ENCODE measurements at places on chromosomes 12 and 14.

DNA sequence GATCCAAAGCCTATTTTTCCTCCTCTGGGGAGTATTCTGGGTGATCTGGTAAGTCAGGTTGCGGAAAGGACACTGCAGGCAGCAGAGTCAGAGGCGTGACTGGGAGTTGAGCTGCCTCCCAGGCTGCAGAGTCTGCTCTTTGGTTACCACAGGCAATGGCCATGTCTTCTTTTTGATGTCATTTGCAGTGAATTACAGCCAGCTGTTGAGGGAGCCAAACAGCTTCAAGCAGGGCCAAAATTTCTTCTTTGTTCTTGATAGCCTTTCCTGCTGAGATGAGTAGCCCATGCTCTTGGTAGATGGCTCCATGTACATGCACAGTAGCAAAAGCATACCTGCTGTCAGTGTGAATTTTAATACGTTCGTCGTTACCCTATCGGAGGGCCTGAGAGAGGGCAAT is 116.6 kb upstream of the PZP start:
- DNase-seq = no peak

GRCh38 chr14:20197459-20197858 is 6.8 kb downstream of the OR11G2 start:
- no peak for DNase-seq

DNA sequence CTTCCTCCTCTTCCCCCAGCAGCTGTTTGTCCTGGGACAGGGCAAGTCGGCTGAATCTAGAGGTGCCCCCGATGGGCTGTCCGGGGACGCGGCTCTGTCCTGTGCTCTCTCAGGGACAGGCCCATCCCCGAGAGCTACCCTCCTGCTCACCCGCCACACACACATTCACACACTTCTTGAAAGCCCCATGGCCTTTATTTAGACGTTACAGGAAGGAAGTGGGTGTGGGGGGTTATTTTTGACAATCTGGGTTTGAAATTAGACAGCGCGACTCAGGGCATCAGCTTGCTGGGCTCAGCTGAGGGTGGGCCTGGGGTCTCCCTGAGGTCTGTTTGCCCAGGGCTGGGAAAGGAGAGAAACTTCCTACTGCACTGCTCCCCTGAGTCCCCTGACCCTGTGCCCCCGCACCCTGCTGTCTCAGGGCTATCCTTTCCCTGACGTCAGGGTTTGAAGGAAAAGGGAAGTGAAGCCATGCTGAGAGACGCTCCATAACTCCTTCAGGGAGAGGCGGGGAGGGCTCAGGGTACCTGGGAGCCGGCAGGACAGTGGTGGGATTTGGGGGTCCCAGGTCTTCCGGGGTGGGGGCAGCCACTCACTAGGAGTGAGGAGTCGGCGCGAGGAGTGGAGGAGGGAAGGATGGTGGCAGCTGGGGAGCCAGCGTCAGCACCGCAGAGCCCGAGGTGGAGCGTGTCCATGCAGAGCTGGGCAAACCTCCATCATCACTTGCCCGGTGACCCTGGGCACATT is 8.1 kb downstream of the PTPN6 start:
- DNase-seq = no peak

GRCh38 chr14:24274101-24274543 is 2.7 kb upstream of the RABGGTA start:
- DNase-seq = no peak

DNA sequence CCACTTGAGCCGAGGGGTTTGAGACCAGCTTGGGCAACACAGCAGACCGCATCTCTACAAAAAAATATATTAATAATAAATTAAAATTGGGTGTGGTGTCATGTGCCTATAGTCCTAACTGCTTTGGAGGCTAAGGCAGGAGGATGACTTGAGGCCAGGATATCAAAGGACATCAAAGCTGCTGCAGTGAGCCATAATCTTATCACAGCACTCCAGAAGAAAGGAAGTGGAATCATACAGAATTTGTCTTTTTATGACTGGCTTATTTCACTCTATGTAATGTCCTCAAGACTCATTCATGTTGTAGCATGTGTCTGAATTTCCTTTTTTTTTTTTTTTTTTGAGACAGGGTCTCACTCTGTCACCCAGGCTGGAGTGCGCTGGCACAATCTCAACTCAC is 43.9 kb upstream of the NUDT4 start:
- DNase-seq = no peak

- DNase-seq = no peak
These were observed 1.4 kb downstream of the PLXNC1 start for GRCh38 chr12:94149781-94150239.

DNA sequence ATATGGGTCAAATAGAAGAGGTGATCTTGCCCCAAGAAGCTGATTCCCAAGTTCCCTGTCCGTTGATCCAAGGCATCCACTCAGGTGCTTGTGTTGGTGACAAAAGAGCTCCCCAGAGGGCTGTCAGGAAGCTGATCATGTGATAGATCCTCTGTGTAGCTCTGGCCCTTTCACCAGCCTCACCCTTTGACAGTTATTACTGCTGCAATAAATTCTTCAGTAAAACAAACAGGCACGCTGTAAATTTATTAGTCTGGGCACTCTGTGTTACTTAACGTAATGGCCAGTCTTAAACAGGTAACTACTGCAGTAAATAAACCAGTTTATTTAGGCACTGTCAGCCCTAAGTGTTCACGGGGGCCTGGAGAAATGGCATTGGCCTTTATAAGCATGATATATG is 473.9 kb downstream of the BCL11B start:
- DNase-seq = peak; percentile 45

GRCh38 chr14:100065111-100065871 is at the start of gene EVL:
TSS of gene EVL (plus strand) at chr14:100065422. CDS start at chr14:100065501, 79 bp downstream.
- no peak for DNase-seq

DNA sequence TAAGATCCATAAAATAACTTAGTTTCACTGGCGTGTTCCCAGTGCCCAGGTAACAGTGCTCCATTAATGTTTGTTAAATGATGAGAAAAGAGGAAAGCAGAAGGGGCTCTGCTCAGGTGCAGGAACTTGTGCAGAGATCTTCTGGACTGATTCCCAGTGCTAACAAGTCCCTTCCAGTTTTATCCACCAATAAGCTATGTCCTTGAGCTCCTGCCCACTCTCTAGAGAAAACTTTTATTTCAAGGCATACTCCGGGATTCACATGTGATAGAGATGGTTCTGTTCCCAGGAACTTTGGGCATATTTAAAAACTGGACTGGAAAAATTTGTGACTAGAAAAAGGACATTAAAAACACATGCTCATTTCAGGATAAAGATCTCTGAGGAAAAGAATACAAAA is 1.9 kb downstream of the GYS2 start:
- DNase-seq = no peak

DNA sequence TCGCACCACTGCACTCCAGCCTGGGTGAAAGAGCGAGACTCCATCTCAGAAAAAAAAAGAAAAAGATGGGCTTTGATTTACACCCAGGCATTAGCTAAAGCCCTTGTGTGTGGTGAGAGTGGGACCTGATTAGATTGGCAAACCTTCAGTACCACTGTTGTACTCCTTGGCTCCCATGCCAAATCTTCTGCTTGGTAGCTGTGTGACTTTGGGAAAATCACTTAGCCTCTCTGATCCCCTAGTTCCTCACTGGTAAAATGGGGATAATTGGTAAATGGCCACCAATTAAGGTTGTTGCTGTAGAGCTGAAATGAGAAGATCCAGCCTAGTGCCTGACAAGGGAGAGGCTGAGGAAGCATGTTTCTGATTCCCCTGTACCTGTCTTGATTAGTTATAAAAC is 63.7 kb downstream of the SLC25A47 start:
- no peak for DNase-seq

GRCh38 chr14:62706217-62706616 is 339.0 kb downstream of the KCNH5 start:
- DNase-seq = no peak

DNA sequence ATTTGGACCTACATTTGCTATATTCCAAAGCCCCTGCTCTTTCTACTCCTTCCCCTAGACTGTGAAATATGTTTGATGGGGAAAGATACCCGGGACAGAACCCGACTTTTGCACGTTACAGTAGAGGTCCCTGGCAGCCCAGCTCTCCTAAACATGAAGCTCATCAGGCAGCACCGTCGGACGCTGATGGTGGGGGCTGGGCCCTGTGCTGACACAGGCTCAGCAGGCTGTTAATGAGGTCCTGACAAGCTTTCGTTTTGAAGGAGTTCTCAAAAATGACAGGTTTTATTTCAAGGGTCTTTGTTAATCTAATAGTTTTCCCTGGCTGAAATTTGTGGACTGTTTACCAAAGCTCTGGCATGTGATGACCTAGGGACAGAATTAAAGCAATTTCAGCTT is 102.3 kb downstream of the SLC25A47 start:
- no peak for DNase-seq

- peak; percentile 58 for DNase-seq
These were observed 110.9 kb downstream of the KSR2 start for GRCh38 chr12:117857632-117858612.

- DNase-seq = no peak
These were observed 24.6 kb upstream of the NUDT14 start for GRCh38 chr14:105205673-105206208.

GRCh38 chr12:104672501-104673265 is 215.9 kb downstream of the CHST11 start:
- DNase-seq = no peak

DNA sequence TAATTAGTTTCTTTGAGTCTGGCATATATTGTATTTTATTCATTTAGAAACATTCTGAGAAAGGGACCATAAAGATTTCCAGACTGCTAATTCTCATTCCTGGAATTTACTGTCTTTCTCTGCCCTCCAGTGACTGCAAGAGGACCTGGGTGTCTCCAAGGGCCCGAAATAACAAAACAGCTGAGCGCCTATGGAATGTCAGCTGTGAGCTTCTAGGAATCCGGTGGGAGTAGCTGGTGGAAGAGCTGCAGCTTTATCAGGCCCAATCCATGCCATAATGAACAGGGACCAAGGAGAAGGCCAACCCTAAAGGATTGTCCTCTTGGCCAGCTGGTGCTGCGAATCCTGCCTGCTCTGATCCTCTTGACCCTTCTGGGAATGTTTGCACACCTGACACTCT is 31.9 kb downstream of the RDH12 start:
- DNase-seq = no peak

DNA sequence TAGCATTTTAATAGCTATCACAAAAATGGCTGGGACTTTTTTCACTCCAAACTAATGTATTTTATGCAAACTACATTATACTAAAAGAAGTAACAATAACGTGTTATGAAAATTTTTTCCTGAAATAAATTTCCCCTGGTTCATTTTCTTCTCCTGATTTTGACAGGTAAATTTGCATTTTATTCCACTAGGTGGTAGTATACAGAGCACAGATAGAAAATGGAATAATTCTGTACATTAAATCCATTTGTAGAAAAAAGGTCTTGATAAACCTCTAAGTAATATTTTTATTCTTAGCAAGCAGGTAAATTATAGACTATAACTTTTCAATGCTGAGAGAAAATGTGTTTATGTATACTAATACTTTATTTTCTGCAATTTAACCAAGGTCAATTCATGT is 96.5 kb downstream of the BCAT1 start:
- no peak for DNase-seq

GRCh38 chr14:90512329-90512991 is 115.6 kb downstream of the CALM1 start:
- DNase-seq = peak; percentile 90

DNA sequence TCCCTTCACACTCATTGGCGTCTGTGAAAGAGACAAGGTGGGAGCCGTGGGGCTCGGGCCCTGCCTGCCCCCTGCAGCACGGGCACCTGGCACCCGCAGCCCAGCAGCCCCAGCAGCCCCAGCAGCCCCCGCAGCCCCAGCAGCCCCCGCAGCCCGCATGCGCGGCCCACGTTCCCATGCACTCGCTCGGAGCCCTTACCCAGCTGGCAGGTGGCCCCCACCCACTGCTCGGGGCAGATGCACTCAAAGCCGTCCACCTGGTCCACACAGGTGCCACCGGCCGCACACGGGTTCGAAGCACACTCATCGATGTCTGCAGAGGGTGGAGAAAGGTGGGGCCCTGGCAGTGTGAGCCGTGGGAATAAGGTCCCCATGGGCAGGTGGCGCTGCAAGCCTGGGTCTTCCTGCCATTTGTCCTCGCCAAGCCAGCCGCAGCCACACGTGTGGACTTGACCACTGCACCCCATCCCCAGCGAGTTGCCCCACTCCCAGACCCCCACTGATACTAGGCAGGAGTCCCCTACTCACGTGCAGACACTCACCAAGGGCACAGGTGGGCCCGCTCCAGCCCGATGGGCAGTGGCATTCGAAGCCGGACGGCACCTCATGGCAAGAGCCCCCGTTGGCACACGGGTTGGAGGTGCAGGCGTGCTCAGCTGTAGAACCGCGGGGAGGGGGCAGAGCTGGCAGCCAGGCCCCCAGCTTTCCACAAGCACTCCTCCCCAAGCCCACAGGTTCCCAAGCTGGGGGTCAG is 17.3 kb downstream of the JAG2 start:
- DNase-seq = no peak

DNA sequence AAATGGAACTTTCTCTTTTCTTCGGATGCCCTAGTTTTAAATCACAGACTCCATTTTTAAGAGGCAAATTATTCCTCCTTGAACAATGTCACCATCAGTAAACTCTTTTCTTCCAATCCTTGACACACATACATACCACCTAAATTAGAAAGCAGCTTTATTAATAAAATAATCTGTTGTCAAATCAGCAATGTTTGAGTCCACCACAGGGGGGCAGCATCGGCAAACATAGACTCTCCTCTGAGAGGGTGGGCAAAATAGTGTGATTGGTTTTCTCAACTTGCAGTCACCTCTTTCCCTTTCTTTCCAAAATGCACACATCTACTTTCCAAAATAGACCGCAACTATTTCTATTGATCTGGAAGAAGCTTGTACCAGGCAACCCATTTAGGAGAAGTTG is 438.4 kb upstream of the OR4E1 start:
- peak; percentile 32 for DNase-seq

- DNase-seq = no peak
These were observed 720.9 kb upstream of the TBX3 start for GRCh38 chr12:115404761-115405470.

- no peak for DNase-seq
These were observed 82.8 kb downstream of the B4GALNT3 start for GRCh38 chr12:542395-543113.

DNA sequence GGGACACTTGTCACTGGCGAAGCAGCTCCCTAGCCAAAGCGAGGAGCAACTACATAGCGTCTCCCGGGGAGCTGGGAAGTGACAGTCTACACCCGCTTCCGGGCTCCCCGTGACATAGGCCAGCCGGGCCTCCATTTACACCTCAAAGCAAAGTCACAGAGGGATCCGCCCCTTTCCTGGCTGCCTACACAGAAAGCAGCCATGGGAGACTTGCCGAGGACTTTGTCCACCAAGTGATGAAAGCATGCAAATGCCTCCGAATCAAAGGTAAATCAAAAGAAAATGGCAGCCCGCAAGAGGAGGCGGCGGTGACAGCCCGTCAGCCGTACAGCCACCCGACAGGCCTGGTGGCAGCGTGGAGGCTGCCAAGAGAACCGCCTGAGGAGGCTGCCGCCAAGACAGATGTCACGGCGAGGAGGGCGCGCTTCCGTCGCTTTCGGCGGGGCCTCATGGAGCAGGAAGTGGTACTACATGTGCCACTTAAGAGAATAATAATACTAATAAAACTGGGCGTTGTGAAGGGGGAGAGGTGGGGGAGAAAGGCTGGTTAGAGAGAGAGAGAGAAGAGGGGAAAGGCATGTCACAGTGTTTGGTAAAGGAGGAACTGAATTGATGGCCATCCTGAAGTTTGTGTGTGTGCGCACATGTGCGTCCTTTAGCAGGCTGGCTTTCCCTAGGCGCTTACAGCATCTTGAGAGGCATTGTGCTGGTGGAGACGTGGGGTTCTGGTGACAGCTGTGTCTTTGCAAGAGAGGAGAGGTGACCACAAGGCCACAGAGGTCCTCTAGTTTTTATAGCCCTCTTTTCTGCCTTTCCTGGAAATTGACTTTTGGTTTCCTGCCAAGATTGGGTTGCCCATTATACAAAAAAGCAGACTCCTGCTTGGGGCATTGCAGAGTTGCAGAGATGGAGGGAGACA is 661.7 kb downstream of the VRK1 start:
- DNase-seq = no peak

GRCh38 chr12:94813314-94813713 is 163.0 kb upstream of the TMCC3 start:
- no peak for DNase-seq
